CD14-positive monocyte (primary cell): ENCODE measurements at places on chromosomes 5 and 9. TPM values are rescaled to one million over a fixed set of nuclear protein-coding genes. Genes with fewer than 3 reads are reported as not detected.

GRCh38 chr5:123610209-123610608 lies 98.2 kb downstream of the CSNK1G3 start:
- DNase-seq = no peak

- no peak for DNase-seq
These were observed 384.2 kb upstream of the RPS23 start for GRCh38 chr5:82662340-82662739.

DNA sequence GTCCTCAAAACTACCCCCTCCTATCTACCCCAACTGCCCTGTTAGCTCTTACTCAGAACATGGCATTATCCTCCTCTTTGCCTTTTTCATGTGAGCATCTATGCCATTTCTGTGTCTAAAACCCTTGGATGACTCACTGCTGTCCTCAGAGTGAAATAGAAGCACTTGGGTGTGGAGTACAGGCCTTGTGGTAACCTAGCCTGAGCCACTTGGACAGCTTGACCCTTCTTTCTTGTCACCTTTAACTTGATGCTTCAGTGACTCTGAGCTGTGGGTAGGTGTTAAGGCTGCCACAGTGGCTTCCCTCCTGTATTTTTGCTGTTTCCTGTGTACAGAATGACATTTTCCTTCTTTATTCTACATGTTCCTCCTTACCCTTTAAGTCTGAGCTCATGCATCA lies 391.4 kb downstream of the SH3GL2 start:
- no peak for DNase-seq

GRCh38 chr9:35757226-35757891 lies 3.3 kb upstream of the MSMP start:
- DNase-seq = peak; percentile 38

DNA sequence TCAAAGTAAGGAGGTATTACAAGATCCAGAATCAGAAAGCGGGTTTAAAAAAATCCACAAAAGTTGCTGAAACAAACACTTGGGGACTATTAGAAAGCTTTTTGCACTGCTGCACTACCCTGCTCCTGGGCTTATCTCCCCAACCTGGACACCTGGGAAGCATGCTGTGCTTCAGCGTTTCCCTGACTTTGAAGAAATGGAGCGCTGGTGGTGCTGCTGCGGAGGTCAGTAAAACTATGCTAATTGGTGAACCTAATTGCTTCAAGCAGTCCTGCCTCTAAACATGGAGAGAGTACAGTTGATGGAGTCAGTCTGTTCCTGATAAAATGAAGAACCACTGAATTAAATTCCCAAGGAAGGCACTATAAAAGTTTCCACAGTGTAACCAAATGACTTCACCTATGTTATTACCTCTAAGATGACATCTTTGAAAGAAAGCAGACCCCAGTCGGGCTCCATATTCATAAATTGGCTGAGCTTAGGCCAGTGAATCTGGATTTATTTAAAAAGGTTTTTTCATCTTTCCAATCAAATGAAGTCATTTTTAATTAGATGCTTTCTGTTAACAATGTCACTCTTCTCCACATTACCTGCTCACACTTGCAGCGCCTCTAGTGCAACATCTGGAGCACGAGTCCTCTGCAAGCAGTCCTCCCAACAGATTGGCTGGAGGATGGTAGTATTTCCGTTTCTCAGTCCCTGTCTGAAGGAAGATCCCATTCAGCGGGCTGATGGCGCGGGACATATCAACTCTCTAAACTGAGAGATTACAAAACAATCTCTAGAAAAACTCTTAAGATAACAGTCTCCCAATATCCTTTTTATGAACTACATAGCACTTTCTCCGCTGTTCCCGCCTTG lies 11.5 kb downstream of the NR2F1-AS1 start:
- DNase-seq = no peak

DNA sequence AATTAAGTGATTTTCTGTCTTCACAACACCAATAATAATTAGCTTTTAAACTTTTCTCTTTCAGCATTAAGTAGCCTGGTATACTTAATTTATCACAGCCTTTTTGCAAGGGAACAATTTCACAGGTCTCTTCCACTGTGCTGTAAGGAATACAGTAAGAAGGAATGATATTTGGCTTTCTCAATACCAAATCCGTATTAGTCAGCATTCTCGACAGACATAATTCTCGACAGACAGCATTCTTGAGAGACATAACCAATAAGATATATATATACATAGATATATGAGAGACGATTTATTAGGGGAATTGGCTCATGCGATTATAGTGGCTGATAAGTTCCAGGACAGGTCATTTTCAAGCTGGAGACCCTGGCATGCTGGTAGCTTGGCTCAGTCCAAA lies 18.0 kb downstream of the PRKAA1 start:
- DNase-seq = no peak

DNA sequence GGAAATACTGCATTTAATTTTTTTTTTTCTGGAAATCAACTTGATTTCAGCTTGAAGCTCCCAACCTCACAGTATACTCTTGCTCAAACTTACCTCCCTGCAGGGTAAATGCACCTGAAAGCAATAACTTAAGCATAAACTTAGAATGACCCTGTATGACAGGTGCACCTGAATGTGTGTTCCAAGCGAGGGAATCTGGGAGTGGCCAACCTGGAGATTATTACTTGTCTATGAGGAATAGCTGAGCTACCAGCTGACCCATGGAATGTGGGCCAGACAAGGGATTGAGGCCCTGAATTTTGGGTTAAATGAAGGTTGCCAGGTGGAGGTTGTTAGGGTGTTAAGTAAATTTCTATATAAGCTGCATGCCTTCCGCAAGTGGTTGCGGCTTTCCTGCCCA lies 140.6 kb downstream of the OSTF1 start:
- no peak for DNase-seq

- no peak for DNase-seq
These were observed 62.9 kb downstream of the SLC28A3 start for GRCh38 chr9:84277646-84278045.

GRCh38 chr9:18442629-18443491 lies 31.1 kb upstream of the ADAMTSL1 start:
- DNase-seq = peak; percentile 15

DNA sequence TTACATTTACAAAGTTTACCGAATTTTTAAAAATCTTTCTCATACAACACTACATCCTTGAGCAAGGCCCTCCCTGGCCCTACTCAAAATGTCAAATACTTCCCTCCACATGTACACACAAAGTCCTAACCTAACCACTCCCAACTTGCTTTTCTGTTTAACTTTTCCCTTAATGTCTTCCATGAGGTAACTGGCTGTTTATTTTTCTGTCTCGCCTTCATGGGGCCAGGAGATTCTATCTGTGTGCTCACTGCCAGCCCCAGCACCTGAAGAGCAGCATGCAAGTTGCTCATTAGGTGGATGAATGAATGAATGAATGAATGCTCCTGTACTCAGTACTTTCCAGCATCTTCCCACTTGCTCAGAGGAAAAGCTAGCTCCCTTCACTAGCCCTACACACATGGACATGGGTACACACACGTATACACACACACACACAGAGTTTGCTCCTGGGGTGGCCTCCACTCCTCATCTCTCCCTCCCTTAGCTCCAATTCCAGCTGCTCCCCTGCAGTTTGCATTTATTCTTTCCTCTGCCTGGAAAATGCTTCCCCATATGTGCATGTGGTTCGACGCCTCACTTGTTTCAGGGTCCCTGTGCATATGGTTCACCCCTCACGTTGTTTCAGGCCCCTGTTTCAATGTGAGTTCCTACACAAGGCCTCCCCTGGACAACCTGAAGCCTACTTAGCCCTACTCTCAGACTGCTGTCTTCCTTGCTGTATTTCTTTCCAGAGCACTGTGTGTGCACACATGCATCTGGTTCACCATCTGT lies 165.2 kb downstream of the ROR2 start:
- DNase-seq = no peak

DNA sequence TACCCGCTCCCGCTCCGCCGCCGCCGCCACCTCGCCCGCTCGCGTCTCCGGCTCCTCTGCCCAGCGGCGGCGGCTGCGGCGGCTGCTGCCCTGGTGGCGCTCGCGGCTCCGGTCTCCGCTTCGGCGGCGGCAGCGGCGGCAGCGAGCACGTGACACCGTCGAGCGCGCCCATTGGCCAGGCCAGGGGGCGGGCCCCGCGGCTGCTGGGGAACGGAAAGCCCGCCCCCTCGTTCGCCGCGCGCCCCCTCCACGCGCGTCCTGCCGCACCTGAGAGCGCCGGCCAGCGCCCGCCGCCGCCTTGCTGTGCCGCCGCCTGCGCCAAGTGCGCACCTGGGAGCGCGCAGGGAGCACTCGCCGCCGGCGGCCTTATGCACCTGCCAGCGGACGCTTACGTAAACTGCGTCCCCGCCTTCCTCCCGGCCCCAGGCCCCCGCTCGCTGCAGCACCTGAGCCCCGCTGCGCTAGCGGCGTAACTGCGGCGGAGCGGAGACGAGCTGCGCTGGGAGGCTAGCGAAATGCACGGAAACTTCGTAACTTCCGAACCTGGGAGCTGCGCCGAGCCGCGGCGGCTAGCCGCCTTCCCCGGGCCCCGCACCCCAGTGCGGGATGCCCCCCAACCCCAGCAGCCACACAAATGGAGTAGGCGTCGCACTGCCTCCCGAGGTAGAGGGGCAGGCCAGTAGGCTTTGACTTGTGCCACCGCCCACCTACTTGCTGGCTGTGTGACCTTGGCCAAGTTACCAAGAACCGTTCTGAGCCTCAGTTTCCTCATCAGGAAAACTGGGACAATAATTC lies at the start of gene STRBP:
Gene STRBP, minus strand, starts transcription at position 122 of the 795 bp plus-strand sequence. CDS start 84,452 bp downstream, outside the sequence.
- peak; percentile 85 for DNase-seq

DNA sequence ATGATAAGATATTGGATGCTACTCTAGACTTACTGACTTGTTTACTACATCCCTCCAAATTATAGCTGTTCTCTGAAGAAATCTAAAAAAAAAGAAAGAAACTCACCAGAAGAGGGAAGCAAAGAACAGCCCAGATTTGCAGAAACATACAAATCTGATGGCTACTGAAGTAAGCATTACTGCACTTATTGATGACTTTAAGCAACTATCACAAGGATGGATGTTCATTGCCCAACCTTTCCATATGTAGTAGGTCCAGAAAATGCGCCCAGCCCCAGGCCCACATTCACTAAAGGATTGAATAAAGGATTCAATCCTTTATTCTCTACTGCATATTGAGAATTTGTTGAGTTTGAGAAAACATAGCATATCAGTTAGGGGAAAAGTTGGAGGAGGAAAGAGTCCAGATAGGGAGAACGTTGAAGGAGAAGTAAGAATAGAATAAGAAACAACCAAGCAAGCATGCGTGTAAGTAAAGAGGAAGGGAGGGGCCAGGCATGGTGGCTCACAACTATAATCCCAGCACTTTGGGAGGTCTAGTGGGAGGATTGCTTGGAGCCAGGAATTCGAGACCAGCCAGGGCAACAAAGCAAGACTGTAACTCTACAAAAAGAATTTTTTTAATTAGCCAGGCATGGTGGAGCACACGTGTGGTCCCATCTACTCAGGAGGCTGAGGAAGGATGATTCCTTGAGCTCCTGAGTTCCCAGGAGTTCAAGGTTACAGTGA lies 33.8 kb upstream of the DTWD2 start:
- peak; percentile 30 for DNase-seq

- DNase-seq = peak; percentile 46
These were observed 219.1 kb upstream of the OTULINL start for GRCh38 chr5:14362491-14362890.

GRCh38 chr5:171299851-171300250 lies 9.2 kb upstream of the TLX3 start:
- DNase-seq = no peak

- no peak for DNase-seq
These were observed 515.6 kb upstream of the ST8SIA4 start for GRCh38 chr5:101418713-101419118.

DNA sequence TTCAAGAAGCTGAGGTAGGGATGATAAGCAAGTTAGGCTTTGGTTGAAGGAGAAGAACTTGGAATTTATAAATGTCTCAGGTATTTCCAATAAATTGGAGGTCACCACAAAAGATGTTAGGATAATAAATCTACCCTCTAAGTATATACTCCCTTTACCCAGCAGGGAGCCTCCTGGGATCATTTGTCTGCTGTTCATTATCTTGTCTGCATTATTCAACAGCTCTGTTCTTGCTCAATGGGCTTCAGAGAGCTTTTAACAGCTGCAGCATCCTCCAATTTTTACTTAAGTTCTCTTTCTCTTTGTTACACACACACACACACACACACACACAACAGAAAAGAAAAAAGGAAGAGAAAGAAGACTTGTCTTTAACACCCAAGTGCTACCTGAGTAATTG lies 51.7 kb upstream of the VPS13A start:
- no peak for DNase-seq

DNA sequence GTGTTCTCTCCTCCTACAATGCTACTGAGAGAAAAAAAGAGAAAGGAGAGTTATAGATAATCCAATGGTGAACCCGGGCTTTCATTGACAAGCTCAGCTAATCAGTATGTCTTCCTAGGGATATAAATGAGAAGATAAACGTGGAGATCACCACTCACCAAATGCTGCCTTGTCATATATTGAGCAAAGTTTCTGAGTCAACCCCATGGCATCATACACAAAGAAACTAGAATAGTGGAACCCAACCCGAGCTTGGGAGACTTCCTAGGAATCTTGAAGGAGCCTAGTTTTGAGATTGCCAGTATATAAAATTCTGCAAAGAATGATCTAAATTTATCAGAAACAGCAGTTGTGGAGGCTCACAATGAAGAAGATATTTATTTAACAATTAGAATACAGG lies 47.8 kb downstream of the PTPN3 start:
- no peak for DNase-seq

- DNase-seq = no peak
These were observed 20.2 kb upstream of the TLE4 start for GRCh38 chr9:79551586-79551985.

DNA sequence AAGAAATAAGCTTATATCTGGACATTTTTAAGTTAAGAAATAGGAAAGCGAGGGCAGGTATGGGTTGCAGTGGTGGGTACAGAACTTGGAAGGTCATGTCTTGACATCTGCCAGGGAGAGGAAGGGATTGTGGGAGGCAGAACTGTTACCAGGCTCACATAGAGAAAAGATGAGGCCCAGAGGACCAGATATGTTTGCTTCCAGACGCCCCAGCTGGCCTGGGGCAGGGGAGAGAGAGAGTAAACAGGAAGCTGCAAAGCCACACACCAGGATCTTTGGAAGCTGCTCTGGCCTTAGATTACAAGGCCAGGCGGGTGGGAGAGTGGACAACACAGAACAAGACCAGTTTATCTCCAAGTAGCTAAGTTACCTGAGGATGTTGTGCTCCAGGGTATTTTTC lies 71.2 kb downstream of the MARCHF11 start:
- no peak for DNase-seq

The C5orf63 gene
- not detected for polyA plus RNA-seq

The ADGRD2 gene
- polyA plus RNA-seq = not detected in 2 replicates

The FAM193B gene
- polyA plus RNA-seq = 1.6 TPM

The EDIL3 gene
- not detected in 2 replicates for polyA plus RNA-seq

The ZBED3 gene
- polyA plus RNA-seq = 1.7 and 2.9 TPM in 2 replicates

The PCDHB6 gene
- polyA plus RNA-seq = not detected in 2 replicates

The ECM2 gene
- polyA plus RNA-seq = not detected in 2 replicates

The MEF2C gene
- 89.3 TPM for polyA plus RNA-seq

The AIF1L gene
- polyA plus RNA-seq = not detected

The FAM78A gene
- polyA plus RNA-seq = 40.6 and 54.2 TPM in 2 replicates

The NR6A1 gene
- 1.5 and 2.9 TPM in 2 replicates for polyA plus RNA-seq

The PCDHB11 gene
- polyA plus RNA-seq = not detected in 2 replicates
